ENCODE measurements at places on chromosomes 6 and 20.
A peak's percentile ranks its signal among the peaks of the same experiment; 100 is the strongest.

DNA sequence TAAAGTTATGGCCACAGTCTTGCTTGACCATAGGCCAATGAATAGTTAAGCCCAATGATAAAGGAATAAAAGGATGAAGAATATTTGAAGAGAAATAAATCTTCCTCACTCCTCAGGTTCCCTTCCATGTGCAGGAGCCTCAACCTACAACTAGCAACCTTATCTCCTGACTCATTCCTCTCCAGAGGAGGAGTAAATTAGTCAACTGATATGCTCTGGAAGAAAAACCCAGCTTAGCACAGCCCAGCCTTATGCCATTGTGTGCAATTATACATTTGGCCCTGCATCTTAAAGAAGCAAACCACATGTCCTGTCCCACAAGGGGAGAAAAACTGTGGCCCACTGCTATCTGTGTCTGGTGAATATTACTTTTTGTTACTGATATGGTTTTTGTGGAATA, 82.1 kb downstream of the PHIP start:
- DNase-seq = peak; percentile 1

DNA sequence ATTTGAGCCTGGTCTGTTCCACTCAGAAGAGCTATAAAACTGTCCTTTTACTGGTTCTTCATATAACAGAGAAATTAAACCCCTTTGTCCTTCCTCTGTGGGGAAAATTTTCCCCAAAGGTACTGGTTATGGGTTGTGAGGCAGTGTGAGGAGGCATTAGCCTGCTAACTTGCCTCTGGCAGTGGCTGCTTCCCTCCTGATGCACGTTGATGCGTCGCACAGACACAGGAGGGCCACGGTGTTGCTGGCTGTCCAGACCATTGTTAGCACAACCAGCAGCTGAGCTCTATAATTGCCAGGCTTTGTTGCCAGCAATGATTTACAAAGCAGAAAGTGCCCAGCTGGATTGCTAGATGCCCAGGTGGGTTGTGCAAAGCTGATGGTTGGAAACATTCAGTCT, 10.1 kb downstream of the AAR2 start:
- no peak for DNase-seq

GRCh38 chr6:6351511-6352025, 31.1 kb upstream of the F13A1 start:
- no peak for DNase-seq

GRCh38 chr6:65450451-65450850, 256.6 kb downstream of the EYS start:
- DNase-seq = no peak

DNA sequence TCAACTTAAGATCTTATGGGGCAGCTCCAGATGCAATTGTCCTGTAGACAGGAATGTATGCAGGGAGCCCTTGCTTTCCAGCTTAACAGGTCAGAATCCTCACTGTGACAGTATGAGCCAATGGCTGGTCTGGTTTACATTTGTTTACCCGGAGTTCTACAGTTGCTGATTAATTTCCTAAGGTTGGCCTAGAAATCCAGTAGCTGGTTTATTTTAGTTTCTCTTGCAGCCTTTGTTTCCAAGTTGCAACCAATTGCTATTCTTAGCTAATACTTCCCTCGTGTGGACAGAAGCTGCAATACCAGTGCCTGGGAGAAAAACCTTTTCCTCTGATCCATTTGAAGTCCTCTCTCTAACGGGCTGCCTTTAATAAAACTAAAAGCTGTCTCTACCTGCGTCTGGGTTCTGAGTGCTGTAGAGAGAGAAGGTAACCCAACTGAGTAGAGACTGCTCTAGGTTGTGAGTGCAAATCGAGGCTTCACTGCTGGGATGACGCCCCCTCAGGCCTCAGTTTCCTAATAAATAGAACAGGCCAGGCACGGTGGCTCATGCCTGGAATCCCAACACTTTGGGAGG, 45.9 kb downstream of the ZNF217 start:
- DNase-seq = peak; percentile 77

GRCh38 chr6:127186889-127187288, 68.4 kb downstream of the RSPO3 start:
- no peak for DNase-seq

DNA sequence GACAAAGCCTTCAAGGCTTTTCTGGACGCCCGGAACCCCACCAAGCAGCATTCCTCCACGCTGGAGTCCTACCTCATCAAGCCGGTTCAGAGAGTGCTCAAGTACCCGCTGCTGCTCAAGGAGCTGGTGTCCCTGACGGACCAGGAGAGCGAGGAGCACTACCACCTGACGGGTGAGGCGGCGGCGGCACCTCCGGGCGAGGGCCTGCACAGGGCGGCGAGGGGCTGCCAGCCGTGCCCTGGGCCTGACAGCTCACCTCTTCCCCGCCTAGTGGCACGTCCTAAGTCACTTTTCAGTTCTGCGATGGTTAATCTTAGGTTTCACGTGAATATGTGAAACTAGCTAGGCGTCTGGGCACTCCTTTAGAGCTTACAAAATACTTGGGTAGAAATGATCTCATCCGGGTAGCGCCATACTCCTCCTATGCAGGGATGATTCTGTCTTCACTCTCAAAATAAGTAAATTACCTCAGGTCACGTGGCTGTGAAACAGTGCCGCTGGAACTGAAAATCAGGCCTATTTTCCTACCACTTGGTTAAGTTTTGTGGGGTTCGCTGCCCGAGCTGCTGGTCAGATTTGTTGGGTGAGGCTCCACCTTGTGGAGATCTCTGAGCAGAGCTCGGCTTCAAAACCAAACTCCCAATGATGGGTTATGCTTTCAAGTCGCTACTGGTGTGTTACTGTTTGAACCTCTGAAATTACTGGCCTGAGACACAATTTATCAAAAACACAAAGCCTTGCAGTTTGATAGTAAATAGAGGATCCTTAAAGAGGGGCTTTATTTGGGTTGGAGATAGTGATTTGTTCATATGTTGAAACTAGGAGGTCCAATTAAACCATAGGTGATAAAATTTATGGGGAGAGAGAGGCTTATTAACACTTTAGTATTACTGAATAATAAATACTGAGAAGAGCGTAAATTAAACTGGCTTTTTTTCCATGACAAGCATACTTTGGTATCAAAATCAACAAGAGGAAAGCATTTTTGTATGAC, 15.5 kb upstream of the CLDN20 start:
- DNase-seq = peak; percentile 83

- no peak for DNase-seq
These were observed 260.3 kb upstream of the SPTLC3 start for GRCh38 chr20:12748359-12748994.

DNA sequence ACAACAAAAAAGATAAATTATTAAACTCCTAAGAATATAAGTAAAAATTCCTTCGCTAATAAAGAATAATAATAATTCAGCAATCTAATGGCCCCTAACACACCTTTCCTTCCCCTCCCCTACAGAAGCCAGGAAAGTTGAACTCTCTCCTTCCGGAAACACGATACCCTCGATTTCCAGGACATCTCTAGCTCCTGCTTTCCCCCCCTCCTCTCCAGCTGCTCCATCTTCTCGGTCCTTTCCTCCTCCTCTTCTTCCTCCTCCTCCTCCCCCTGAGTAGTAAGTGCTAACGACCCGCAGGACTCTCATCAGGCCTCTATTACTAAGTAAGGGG, 603 bp downstream of the TASP1 start:
- peak; percentile 12 for DNase-seq

DNA sequence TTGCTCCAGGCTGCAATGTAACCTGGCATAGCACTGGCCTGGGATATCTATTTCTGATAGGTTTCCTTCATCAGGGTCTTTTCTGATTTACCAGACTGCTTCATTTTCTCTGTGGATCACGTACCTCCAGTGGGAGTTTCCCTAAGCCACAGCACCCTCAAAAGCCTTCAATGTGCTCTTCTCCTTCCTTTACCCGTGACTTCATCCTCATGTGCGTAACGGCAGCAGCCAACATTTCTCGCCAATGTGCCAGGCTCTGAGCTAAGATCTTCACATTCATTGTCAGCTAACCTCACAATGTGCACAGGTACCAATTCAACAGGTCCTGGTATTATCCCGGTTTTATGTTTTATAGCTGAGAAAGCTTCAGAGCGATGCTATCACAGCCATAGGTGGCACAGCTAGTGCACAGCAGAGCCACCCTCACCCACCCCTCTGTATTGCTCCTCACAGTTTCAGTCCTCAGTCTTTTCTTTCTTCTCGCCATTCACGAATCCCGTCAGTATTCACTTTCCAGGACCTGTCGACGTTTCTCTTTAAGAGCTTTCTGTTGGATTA, 58.2 kb downstream of the TNFAIP3 start:
- DNase-seq = no peak

GRCh38 chr6:68976260-68976659, 341.2 kb downstream of the ADGRB3 start:
- no peak for DNase-seq

GRCh38 chr6:100101644-100102043, 107.6 kb upstream of the MCHR2 start:
- no peak for DNase-seq

DNA sequence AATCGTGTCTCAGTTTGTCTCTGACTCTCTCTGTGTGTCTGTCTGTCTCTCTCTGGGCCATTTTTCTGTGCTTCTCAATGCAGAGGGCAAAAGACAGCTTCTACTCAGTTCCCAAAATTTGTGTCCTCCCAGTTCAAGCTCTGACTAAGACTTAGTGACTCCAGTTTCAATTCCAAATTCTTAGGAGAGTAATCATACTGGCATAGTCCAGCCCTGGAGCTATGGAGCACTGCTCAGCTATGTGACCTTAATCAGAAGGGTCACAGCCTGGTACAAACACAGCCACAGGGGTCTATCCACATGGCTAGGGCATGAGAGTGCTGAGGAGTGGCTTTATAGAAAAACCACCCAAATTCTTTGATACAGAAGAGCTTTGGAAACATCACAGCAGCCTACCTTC, 91.9 kb downstream of the FOXF2 start:
- peak; percentile 86 for DNase-seq

DNA sequence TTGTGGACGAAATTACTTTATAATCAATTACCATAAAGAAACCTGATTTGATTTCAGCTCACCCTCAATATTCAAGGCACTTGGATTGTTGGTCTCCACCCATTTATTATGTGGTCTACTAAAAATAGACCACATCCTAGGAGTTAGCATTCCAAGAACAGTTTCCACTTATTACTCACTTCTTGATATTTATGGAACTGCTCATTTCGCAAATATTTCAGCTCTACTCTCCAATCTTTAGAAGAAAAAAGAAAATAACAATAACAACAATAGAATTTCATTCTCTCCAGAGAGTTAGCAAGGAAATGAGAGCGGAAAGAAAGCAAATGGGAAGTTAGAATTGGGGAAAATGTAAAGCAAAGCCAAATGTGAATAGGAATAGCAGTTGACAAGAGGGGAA, 26.2 kb upstream of the HDAC2 start:
- DNase-seq = peak; percentile 54

GRCh38 chr6:99607416-99608036, 893 bp downstream of the PRDM13 start:
- DNase-seq = no peak

DNA sequence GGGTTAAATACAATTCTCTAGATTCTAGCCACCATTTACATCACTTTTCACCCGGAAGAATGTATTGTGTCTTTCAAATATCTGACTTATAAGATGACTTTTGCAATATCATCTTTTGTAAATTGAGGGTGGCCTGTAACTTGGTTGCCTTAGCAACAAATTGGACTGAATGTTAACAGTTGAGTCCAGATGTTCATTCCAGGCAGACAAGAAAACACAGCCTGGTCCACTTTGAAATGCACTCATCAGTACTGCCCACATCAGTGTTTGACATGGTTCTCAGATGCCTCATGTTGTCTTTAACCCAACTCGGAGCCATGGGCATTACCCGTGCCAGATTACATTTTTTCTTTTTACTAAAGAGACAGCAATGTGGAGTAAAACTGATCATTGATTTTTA, 781.6 kb upstream of the CHD6 start:
- no peak for DNase-seq

DNA sequence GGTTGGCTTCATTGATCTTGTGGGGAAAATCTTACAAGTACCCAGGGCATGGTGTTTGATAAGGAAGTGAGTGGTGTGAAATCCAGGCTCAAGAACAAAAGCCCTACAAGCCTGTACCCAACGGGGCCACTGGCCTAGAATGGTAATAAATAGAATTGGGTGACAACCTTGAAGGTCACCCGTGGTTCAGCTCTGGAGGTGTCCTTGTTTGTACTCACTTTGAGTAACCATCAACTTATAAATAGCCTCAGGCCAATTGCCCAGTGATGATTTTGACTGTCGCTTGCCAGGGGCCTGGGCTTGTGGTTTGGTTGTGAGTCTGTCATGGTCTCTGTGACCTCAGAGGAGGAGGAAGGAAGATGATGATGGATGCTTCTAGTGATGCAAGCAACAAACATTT, 87.8 kb downstream of the PHACTR3 start:
- no peak for DNase-seq

- no peak for DNase-seq
These were observed 89.7 kb downstream of the SMPDL3A start for GRCh38 chr6:122878796-122879195.

GRCh38 chr20:53800883-53801604, 207.4 kb upstream of the ZNF217 start:
- DNase-seq = no peak

DNA sequence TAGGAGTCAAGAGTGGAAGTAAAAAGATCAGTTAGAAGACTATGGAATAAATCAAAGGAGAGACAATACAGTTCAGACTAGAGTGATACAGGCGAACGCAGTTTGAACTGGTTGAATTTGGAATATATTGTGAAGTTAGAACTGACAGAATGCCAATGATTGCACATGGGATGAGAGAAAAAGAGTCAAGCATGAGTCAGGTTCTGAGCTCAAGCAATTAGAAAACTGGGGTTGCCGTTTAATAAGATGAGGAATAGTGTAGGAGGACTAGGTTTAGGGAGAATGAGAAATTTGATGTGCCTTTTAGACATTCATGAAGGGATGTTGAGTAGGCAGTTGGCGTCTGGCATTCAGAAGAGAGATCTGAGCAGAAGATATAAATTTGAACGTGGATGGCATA, 8.0 kb downstream of the RNF217 start:
- no peak for DNase-seq

GRCh38 chr6:71309656-71310055, 21.0 kb downstream of the OGFRL1 start:
- no peak for DNase-seq

DNA sequence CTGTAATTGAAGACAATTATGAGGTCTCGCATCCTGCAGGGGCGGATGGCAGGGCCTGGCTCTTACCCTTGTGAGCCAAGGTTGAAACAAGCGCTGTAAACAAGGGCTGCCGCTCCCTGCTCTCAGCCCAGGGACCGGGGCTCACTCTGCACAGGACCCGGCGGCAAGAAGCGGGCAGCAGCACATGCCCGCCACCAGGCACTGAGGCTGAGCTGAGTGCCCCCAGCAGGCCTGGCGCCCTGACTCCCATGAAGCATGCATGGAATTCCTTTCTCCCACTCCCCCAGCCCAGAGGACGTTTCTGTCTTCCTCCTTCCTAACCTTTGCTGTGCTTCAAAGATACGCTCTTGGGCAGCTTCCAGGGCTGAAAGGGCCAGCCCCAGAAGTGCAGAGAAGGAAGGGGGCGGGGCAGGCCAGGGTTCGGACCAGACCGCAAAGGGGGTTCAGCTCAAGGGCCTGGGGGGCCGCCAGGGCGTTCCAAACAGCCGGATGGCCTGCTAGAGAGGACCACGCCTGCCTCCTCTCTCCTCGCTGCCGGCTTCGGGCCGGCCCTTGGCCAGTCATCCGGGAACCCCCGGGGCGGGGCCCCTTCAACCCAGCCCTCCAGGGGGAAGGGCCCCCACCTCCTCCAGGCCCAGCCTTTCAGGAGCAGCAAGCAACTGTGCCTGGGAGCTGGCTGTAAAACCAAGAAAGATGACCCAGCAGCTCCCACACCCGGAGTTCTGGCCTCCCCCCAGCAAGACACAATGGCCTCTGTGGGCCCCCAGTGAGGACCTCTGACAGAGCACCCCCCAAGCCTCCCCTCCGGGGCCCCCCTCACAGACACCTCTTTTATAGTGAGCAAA, 109.9 kb downstream of the NOL4L start:
- peak; percentile 99 for DNase-seq

- DNase-seq = no peak
These were observed 53.4 kb upstream of the TINAG start for GRCh38 chr6:54254886-54255285.

Measured in AG08396 (cell line).